HT-29 (cell line): ENCODE measurements at places on chromosomes 5 and 9.

DNA sequence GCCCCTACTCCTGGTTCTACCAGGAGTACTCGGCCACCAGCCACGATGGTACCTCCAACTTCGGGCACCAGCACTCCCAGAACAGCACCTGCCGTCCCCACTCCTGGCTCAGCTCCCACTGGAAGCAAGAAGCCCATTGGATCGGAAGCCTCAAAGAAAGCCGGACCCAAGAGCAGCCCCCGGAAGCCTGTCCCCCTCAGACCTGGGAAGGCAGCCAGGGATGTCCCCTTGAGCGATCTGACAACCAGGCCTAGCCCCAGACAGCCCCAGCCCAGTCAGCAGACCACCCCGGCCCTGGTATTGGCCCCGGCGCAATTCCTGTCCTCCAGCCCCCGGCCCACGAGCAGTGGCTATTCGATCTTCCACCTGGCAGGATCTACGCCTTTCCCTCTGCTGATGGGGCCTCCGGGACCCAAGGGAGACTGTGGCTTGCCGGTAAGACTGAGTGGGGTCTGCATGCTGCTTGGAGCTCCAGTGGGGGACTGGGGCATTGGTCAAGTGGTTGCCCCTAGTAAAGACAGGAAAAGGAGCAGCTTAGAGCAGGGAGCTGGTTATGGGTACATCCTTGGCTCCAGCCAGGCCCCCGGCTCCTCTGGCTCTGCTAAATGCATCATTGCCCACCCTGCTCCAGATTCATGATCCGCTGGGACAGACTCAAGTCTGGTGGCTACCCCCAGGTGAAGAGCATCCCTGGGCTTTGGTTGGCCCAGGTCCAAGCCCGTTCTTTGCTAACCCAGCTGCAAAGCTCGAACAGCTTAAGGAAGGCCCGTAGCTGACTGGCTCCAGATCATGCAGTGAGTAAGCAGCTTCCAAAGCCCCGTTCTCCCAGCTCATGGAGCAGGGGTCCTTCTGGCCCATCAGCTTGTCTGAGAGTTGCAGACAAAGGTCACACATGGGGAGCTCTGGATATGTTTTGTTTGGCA lies 14.0 kb downstream of the COL27A1 start:
- DNase-seq, result no peak

GRCh38 chr5:35847491-35847890 lies 9.2 kb upstream of the IL7R start:
- no peak for DNase-seq

DNA sequence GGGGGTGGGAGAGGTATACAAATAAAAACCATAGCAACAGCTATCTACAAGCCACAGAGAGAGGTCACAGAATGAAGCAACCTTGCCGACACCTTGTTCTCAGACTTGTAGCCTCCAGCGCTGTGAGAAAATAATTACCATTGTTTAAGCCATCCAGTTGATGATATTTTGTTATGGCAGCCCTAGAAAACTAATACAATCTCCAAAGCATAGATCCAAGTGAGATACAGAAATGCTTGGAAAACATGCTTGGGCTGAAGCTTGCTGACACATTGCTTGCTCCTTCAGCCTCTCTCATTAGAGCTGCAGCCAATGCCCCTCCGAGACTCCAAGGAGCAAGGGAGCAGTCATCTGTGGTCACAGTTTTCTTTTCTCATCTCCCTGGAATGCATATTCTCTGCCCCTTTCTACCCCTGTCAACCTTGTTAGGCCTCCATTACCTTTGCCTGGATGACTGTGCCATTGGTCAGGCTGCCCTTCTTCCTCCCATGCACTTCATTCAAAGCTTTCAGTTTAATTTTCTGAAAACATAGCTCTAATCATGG lies 401.4 kb upstream of the KLF4 start:
- DNase-seq, result no peak

GRCh38 chr9:133803028-133803585 lies 65.0 kb upstream of the SARDH start:
- no peak for DNase-seq

GRCh38 chr5:176719113-176719739 lies 71.9 kb downstream of the TSPAN17 start:
- DNase-seq, result no peak

DNA sequence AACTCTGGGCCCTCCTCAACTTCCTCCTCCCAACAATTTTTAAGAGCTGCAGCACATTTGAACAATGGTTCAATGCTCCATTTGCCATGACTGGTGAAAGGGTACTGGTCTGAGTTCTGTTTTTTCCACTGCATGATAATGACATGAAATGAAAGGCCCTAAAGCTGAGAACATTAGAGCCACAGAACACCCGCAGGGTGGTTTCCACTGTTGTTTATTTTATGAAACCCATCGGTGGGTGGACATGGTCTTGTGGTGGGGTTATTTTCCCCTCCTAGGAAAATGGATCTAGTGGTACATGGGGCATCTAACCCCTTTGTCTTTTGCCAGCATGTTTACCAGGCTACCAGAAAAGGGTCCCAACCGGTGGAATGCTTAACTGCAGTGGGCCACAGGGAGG lies 71.8 kb downstream of the SMARCA2 start:
- DNase-seq, result no peak

- DNase-seq, result no peak
These were observed 8.1 kb downstream of the UBQLN1 start for GRCh38 chr9:83699615-83700014.

- DNase-seq, result peak; percentile 85
These were observed 196.0 kb upstream of the ANKRD55 start for GRCh38 chr5:56429110-56429561.

- DNase-seq, result peak; percentile 29
These were observed 118.0 kb upstream of the RAI14 start for GRCh38 chr5:34538026-34538672.

GRCh38 chr9:89887286-89887685 lies 282.5 kb downstream of the GADD45G start:
- no peak for DNase-seq

GRCh38 chr5:10607023-10607665 lies 43.3 kb downstream of the ANKRD33B start:
- no peak for DNase-seq

DNA sequence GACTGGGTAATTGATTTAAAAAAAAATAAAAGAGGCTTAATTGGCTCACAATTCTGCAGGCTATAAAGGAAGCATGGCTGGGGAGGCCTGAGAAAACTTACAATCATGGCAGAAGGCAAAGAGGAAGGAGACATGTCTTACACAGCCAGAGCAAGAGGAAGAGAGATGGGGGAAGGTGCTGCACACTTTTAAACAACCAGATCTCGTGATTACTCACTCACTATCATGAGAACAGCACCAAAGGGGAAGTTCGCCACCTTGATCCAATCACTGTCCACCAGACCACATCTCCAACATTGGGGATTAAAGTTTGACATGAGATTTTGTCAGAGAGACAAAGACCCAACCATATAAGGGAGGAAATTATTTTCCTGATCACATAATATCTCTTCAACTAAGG lies 138.8 kb upstream of the NR4A3 start:
- DNase-seq, result no peak

GRCh38 chr5:63959177-63959982 lies 2.9 kb downstream of the HTR1A start:
- no peak for DNase-seq

DNA sequence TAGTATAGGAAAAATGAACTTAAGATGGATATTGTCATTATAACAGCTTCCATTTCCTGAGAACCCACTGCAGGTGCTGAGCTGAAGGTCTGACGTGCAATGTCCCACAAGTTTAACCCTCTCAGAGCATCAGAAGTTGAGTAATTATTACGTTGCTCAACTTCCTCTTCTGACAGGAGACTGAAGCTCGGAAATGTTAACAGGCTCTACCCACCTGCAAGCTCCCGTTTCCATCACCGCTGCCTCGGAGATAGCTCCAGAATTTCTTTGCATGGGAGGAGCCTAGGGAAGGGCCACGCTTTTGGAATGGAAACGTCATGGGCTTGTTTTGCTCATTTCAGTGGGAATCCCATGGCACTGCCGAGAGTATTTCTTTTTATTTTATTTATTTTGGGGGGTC lies 1.0 kb upstream of the NTMT1 start:
- DNase-seq, result no peak

DNA sequence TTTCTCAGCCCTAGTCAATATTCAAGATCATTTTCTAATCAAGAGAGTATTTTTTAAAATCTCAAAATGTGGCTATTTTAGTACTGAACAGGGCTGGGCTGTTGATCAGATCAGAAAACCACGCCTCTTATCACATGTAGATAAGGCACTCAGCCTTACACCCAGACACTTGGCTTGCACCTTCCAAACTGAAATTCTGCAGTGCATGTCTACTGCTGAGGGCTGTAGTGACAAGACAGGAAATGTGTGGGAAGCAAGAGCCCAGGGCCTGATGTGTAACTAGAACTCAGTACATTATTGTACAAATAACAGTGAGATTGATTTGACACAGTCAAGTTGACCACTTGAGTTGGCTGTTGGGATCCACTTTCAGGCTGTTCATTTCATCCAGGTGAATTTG lies 48.6 kb downstream of the UBE2QL1 start:
- no peak for DNase-seq

- peak; percentile 72 for DNase-seq
These were observed 69.9 kb upstream of the OR2K2 start for GRCh38 chr9:111399772-111400563.

DNA sequence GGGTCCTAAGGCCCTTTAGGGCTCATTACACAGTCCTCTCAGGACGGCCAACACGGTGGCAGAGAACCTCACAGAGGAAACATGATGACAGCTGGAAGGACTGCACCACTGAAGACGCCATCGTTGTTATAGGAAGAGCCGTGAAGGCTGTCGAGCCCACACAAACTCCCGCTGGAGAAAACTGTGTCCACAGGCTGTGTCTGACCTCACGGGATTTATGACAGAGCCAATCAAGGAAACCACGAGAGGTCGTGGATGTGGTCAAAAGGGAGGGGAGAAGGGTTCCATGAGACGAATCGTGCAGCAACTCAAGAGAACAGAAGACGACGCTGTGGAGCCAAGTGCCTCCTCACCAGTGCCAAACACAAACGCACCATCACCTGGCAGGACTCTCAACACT lies 12.2 kb downstream of the QSOX2 start:
- no peak for DNase-seq

GRCh38 chr5:3853362-3853761 lies 257.7 kb downstream of the IRX1 start:
- no peak for DNase-seq

- DNase-seq, result no peak
These were observed 450.2 kb upstream of the ZNF608 start for GRCh38 chr5:125196481-125197111.

GRCh38 chr9:14205463-14205862 lies 108.5 kb downstream of the NFIB start:
- DNase-seq, result no peak

DNA sequence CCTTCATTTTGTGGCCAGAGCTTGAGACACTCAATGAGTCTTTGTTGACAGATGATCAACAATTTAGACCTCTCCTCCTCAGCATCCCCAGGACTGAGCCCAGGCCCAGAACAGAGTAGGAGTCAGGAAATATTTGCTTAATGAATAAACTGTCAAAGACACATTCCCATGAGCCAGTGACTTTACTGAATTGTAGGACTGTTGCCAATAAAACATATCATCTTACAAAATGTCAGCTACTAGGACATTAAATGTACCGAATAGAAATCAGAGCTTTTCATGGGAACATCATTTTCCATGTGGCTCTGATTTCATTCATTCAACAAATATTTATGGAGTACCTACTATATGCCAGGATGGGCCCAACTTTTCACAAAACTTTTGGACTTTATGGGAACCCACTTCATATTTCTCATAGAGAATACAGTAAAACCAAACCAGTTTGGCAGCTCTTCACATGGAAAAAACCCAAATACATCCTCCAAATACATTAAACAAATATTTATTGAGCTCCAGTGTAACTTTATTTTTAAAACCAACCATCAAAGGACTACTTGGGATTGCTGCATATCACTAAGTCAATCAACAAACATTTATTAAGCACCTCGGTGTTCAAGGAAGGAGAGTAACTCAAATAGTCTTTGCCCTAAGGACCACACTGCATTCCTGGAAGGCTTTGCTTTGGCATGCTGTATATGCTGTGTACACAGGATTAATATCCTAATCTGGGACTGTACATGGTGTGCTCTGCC lies 11.4 kb downstream of the VDAC1 start:
- no peak for DNase-seq

- DNase-seq, result no peak
These were observed 52.2 kb downstream of the LURAP1L start for GRCh38 chr9:12826924-12827565.

- DNase-seq, result no peak
These were observed 91.0 kb upstream of the PUM3 start for GRCh38 chr9:2934883-2935282.

DNA sequence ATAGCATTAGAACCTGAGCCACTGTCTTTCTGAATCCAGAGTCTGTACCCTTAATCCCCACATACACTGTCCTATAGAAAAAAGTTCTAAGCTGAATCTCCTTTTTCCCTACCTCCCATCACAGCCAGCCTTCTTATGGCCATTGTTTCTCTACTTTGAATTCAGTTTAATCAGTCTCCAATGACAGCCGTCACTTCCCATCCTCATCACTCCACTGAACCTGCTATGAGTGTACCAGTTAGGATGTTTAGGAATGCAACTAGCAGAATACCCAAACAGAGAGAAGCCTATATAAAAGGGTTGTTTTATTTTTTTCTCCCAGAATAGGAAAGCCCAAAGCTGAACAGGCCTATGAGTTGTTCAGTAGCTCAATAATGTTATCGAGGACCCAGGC lies 220.4 kb upstream of the NREP start:
- DNase-seq, result no peak

DNA sequence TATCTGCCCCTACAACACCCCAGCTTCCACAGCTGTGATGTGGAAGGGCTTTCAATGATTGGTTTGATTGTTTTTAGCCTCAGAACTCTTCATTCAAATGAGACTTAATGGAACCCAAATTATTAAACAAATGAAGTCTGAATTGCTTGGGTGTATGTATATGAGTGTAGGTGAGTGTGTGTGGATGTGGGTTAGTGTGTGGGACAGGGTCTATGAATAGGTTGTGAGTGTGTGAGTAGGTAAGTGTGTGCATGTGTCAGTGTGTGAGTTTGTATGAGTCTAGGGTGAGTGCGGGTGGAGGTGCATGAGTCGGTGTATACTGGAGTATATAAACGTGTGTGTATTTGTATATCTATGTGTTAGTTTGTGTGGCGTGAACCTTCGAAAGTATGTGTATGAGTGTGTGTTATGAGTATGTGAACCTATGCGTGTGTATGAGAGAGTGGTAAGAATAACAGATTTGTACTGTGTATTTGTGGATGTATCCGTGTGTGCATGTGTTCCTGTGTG lies 26.9 kb downstream of the COL15A1 start:
- no peak for DNase-seq

- no peak for DNase-seq
These were observed 106.8 kb upstream of the MPDZ start for GRCh38 chr9:13386316-13386715.

- DNase-seq, result no peak
These were observed 28.6 kb downstream of the CEP72 start for GRCh38 chr5:640461-641330.

DNA sequence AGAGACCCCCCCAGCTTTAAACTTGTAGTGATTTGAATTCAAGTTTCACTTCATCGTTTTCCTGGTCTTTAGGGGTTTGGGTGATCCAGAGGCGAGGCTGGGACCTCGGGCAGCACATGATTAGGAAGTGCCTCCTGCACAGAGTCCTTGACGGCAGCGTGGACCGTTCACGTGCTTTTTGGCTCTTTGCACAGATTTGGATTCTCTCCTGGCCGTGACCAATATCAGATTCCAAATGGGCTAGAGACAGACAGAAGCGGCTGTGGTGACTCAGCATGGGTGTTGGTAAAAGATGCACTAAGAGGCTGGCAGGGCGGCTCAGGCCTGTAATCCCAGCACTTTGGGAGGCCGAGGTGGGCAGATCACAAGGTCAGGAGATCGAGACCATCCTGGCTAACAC lies 117.2 kb upstream of the CACNA1B start:
- DNase-seq, result no peak

GRCh38 chr9:93588641-93589609 lies 12.5 kb downstream of the PHF2 start:
- no peak for DNase-seq
